ENCODE measurements at places on chromosomes 2 and 18.

DNA sequence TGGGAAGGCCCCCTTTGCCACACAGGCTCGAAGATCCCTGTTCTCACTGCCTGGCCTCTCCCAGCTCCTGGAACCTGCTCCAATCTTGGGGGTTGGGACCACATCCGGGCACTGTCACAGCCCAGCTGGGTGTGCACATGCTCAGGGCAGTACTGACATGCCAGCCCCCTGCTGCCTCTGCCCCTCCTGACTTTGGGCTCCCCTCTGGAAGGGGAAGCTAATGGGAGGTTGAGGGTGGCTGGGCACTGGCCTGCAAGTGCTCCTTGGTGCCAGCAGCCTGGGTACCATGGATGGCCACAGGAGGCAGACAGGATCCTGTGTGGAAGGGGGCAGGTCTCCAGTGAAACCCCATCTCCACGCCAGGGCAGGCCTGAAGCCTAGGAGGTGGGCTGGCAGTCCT, 126.1 kb upstream of the NOL4 start:
- no peak for DNase-seq

GRCh38 chr18:76553715-76554546, 58.9 kb upstream of the ZNF516 start:
- peak; percentile 62 for DNase-seq

GRCh38 chr18:54359233-54359632, 1.5 kb downstream of the C18orf54 start:
- peak; percentile 39 for DNase-seq

- no peak for DNase-seq
These were observed 29.9 kb downstream of the FN1 start for GRCh38 chr2:215405722-215406581.

GRCh38 chr18:31819106-31819924, 58.6 kb upstream of the SLC25A52 start:
- peak; percentile 85 for DNase-seq

DNA sequence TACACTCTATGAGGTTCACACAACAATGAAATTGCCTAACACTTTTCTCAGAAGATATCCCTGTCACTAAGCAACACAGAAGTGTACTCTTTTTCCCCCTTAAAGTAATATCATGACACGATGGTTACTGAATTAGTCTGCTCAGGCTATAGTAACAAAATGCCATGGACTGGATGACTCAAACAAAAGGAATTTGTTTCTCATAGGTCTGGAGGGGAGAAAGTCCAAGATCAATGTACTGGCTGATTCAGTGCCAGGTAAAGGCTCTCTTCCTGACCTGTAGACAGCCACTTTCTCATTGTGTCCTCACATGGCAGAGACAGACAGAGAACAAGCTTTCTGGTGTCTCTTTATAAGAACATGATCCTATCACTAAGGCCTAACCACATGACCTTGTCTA, 211.9 kb downstream of the RBM43 start:
- DNase-seq = peak; percentile 47

- peak; percentile 74 for DNase-seq
These were observed 103.6 kb upstream of the SERPINE2 start for GRCh38 chr2:224142397-224143312.
